Fibroblast of skin of scalp (primary cell): ENCODE measurements at places on chromosomes 5 and 9.
A peak's percentile ranks its signal among the peaks of the same experiment; 100 is the strongest.

DNA sequence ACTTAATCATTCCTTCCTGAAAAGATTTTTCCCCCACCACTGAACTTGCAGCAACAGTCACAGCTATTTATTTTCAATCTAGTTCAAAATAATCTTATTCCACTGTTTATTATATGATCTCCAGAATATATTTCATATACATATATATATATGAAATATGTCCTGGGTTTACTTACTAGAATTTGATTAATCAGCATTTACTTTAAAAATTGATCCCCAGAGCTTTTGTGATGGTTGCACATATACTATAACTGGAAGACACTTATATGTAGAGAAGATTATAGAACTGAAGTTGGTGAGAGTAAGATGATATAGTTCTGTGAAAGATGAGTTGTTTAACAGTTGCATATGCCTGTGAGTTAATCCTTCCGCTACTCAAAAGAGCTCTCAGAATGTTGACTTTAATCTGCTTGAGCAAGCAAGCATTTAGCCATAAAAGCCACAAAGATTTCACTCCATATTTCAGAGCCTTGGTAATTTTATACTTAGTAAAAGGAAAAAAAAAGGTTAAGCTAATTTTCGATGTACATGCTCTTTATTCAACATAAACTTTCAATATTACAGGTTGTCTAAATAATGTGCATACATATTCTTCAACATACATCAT, 399.3 kb upstream of the CDH9 start:
- DNase-seq: no peak

GRCh38 chr9:87216897-87217455, 269.7 kb upstream of the GAS1 start:
- DNase-seq: no peak

DNA sequence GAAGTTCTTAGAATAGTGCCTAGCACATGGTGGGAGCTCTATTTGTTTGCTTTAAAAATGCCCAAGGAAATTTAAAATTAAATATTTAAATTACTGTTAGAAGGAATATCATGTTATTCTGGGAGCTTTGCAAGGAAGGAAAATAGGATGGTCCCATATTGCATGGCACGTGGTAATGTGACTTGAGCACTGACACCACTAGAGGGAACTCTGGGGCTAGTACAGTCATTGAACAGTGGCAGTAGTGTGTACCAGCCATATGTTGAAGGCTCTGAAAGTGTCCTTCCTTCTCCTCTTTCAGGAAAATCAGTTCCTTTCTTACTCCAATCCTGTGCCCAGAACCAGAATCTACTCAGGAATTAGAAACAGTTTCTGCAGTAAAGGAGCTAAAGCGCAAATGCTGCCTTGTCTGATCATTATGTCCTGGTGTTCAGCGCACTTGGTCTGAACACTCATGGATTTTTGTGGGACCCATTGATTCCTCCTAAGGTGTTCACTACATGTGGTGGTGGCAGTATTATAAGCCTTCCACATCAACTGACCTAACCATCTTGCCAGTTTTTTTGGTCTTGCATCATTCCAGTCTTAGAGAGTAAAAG, 54.1 kb downstream of the GDA start:
- DNase-seq: peak; percentile 38

DNA sequence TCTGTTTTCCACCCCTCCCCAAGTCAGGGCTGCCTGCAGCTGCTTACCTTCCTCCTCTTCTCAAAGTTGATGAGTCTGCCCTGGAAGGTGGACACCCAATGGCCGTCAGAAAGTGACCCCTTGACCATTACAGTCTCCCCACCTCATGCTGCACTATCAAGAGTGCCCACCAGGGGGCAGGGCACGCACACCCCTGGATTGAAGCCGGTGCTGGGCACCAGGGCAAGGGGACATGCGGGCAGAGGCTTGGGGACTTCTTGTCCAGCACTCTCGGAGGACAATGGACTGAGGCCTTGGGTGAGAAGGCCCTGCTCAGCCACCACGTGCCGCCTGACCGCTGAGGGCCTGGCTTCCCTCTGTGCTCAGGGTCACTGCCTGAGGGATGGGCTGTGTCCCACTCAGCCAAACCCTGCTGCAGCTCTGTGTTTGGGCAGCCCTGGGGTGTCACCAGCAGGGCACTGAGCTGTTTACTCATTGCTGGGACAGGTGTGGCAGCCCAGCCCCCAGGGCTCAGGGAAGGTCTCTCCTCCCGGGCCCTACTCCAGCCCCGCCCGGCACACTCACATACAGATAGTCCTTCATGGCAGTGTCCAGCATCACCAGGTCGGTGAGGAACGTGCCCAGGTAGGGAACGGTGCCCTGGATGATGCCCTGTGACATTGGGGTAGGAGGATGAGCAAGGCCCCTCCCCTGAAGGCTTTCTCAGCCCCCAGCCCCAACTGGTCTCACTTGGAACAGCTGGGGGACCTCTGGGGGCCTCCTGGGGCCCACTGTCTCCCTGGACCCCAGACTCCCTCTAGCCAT, 17.7 kb downstream of the RALGDS start:
- no peak for DNase-seq

- DNase-seq: no peak
Measured at GRCh38 chr9:128494746-128495129, 9.8 kb upstream of the GLE1 start.

DNA sequence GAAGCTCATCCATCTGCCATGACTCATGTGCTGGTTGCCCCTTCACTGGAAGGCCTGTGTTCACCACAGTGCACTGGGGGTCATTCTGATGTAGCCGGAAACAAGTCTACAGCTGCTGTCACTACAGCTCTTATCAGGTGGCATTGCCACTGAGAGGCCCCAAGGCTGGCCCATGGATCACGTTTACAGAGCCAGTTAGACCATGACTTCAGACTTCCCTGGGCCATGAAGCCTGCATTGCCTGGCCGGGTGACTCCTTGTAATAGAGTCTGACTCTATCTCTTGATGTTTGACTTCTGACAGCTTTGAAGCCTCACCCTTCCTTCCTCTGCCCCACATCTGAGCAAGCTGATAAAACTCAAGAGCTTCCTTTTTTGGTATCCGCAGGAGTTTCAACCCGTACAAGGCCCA, 473.5 kb upstream of the DAP start:
- DNase-seq: no peak

- no peak for DNase-seq
Measured at GRCh38 chr5:140042393-140042642, 781 bp downstream of the NRG2 start.

- no peak for DNase-seq
Measured at GRCh38 chr9:8883321-8883720, 1083.7 kb upstream of the DMAC1 start.

DNA sequence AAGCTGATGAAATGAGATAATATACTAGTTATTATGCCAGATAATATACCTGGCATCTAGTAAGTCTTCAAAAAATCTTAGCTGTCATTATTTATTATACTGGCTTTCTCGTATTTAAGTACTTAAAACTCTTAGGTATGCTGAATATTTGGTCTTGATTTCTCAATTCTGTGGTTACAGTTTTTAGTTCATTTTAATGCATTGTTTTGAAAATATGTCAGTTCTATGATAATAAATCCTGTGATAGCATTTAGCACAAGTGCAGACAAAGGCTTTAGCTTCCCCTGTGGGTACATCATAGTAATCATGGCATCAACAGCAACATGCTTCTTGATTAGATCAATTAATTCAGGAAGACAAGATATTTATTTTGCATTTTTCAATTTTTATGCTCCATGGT, 133.0 kb downstream of the SMC2 start:
- DNase-seq: peak; percentile 4

- no peak for DNase-seq
Measured at GRCh38 chr9:134335061-134335460, 8.8 kb downstream of the RXRA start.

- DNase-seq: no peak
Measured at GRCh38 chr5:171569065-171569712, 149.7 kb downstream of the FGF18 start.

DNA sequence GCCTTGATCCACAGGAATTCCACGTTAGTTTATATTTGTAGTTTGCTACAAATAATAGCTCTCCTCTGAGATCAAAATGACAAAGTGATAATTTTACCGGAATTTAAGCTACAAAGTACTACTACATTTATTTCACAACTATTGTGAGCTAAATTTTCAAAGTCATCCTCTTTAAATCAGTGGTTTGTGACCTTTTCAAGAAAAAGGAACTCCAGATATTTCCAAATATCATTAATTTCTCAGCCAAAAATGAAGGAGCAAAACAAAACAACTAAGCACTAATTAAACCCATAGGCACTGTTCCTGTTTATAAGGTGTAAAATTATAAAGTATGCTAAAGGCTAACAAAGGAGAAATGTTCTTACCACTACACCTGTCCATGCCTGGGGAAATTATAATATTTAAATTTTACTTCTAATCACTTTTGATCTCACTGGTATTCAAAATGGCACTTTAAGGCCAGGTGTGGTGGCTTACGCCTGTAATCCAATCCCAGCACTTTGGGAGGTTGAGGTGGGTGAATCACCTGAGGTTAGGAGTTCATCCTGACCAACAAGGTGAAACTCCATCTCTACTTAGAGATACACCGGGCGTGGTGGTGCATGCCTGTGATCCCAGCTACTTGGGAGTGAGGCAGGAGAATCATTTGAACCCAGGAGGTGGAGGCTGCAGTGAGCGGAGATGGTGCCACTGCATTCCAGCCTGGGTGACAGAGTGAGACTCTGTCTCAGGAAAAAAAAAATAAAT, 77.5 kb downstream of the CEMIP2 start:
- no peak for DNase-seq

DNA sequence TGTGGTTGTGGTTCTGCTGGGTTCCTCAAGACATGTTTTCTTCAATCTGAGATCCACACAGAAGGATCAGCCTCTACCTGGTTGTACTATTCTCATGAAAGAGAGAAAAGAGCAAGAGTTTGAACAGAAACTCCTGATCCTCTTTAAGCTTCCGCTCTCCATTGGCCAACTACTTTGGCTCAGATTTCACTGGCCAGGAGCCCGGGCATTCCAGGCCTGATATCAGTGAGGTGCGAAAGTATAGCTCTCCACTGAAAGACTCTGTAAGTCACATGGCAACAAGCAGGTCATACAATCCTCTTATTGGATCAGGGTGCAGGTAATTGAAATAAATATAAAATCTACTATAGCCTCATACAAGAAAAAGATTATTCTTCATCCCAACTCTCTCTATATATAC, 920.5 kb downstream of the TLE4 start:
- no peak for DNase-seq

DNA sequence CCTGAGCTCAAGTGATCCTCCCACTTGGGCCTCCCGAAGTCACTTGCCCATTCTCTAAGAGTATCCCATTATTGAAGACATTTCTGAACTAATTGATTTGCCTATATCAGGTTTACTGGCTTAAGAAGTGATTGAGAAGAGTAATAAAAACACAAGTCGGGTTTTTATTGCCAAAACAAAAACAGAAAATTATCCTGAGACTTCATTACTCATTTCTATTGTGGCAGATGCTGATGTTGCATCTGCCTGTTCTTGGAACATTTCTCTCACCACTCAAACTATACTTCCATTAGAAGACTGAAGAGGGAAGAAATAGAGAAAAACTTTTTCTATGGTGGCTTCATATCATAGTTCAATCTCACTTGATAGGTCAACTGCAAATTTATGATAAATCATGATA, 41.9 kb upstream of the PLPP1 start:
- DNase-seq: no peak

GRCh38 chr5:41087461-41087860, 16.3 kb upstream of the MROH2B start:
- peak; percentile 49 for DNase-seq

- no peak for DNase-seq
Measured at GRCh38 chr9:90929626-90930025, 128.0 kb downstream of the SYK start.

DNA sequence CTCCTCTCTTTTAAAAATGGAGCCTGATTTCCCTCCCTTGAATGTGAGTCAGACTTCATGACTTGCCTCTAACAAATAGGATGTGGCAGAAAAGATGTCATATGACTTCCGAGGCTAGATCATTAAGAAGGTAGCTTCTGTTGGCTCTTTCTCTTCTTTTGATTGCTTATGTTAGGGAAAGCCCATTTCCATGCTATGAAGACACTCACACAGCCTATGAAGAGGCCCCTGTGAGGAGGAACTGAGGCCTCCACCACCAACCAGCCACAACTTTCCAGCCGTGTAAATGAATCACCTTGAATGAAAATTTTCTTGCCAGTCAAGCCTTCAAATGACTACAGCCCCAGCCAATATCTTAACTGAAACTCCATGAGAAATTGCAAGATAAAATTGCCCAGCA, 413.4 kb downstream of the TMEM38B start:
- DNase-seq: no peak

GRCh38 chr5:56601641-56602071, 213.7 kb upstream of the MAP3K1 start:
- no peak for DNase-seq

DNA sequence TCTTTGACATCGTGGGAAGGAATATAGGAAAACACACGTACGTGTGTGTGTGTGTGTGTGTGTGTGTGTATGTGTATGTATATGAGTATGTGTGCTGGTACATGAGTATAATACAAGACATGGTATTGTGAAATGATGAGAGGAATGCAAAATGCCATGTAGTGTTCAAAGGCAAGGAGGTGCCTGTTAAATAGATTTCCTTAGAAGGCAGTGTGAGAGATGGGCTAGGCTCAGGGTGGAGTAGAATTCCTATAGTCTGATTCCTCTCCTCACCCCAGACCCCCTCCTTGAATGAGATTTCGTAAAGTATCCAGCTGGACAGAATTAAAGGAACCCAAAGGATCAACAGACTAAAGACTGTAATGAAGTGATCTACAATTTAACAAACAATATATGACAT, 11.1 kb downstream of the GPR21 start:
- DNase-seq: peak; percentile 99

DNA sequence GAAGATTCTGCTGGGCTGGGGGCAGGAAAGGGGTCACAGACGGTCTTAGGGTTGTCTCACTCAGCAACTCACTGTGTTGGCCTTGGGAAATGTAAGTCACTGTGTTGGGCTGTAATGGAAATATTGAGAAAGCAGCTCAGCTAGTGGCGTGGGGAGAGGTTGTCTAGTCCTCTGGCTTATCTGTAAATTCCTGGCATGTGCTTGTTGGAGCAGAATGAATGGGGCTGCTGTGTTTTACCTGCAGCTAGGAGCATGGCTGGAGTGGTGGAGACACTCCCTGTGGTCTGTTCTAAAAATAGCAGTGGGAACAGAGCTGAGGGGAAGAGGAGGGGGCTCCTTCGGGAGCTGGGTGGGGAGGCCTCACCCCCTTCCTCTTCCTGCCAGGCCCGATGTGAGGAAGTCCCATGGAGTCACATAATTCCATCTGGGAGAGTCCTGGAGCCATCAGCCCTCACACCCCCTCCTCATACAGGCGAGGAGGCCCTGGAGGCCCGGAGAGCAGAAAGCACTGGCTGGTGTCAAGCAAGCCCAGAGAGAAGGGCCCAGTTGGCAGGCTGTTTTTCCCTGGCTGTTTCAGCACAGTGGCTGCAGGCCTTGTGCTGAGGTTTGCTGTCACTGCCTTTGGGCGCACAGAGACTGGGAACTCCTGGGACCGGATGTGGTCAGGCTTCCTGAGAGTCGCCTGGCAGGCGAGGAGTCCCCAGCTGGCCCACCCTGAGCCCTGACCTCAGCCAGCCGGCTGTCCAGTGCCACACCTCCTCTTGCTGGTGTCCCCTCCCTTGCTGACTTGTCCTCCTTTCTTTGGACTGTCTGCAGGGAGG, 84.9 kb downstream of the RGS3 start:
- DNase-seq: peak; percentile 21
